RWPE1 (cell line): ENCODE measurements at places on chromosomes 12 and 14.

DNA sequence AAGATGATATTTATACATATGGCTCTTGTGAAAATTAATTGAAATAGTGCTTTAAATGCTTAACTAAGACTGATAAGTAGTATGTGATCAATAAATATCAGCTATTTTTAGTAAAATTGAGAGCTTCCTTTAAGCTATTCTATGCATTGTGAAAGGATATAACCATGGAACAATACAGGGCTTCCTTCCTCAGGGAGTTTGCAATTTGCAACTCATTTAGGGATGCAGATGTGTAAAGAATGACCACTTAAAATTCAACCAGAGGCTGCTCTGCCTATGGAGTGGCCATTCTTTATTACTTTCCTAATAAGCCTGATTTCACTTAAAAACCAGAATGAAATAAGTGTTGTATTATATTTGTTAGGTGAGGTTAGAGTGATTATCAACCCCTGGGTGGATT lies 103.2 kb upstream of the PRICKLE1 start:
- no peak for DNase-seq

DNA sequence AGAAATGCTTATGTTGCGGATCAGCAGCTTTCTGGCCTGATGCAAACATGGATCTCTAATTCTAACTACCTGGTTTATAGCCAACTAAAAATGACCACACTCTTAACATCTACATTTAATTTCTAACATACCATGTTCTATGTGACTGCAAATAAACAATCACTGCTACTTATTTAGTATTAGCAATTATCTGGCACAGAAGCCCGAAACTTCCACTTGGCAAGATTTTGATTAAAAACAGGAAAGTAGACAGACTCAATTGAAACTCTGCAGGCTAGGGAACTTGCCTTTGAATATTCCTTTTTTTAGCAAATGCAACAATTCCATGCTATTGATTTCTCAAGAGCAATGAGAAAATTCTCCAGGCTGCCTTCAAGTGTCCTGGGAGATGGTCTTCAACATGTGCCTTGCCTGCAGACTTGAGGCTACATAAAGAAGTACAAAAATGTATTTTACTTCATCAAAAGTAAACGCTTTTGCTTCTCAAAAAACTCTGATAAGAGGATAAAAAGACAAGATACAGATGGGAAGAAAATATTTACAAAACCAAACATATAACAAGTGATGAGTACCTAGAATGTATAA lies 9.1 kb upstream of the TMCC3 start:
- DNase-seq = no peak

DNA sequence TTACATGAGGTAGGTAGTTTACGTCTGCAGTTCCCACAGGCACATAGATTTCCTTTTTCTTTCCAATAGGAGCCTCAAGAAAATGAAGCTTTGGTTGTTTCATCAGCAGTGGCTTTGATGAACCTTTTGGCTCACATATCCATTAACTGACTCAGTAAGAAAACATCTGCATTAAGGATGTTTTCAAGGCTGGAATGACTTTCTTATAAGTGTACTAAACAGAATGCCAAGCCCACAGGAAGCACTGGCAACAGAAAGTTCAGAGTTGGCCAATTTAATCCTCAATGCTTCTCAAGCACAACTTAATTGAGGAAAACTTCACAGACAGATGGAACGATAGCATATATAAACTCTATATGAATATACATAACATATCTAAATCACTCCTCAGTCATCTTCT lies 63.5 kb downstream of the ST8SIA1 start:
- peak; percentile 38 for DNase-seq

GRCh38 chr14:105267820-105268548 lies 19.7 kb downstream of the BTBD6 start:
- no peak for DNase-seq

GRCh38 chr12:130076752-130077151 lies 85.5 kb upstream of the FZD10 start:
- no peak for DNase-seq

- DNase-seq = no peak
These were observed 184.2 kb upstream of the VASH1 start for GRCh38 chr14:76577090-76577489.

GRCh38 chr14:86574778-86575129 lies 1044.8 kb downstream of the FLRT2 start:
- no peak for DNase-seq

DNA sequence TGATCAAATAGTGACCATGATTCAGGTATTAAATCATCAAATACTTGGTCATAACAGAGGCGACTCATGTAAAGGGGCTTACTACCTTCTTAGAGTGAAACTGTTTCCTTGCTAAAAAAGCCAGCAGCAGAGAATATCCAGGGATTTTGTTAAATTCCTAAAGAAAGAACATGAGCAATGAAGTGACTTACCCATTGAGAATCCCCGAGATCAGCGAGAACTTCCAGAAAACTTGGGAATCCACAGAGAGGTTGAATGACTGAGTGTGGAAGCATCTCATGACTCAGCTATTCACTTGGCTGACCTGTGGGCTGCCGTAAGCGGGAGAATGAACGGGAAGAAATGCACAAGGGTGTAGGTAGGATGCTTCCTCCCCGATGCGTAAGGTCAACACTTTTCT lies 85.3 kb upstream of the KCNA1 start:
- DNase-seq = peak; percentile 25

- DNase-seq = no peak
These were observed 15.4 kb downstream of the PAPLN start for GRCh38 chr14:73252491-73253322.

GRCh38 chr14:69701857-69702256 lies 65.1 kb upstream of the SRSF5 start:
- no peak for DNase-seq

GRCh38 chr14:61643555-61643954 lies 51.8 kb upstream of the HIF1A start:
- no peak for DNase-seq

GRCh38 chr12:27052176-27052575 lies 29.8 kb downstream of the MED21 start:
- DNase-seq = no peak

DNA sequence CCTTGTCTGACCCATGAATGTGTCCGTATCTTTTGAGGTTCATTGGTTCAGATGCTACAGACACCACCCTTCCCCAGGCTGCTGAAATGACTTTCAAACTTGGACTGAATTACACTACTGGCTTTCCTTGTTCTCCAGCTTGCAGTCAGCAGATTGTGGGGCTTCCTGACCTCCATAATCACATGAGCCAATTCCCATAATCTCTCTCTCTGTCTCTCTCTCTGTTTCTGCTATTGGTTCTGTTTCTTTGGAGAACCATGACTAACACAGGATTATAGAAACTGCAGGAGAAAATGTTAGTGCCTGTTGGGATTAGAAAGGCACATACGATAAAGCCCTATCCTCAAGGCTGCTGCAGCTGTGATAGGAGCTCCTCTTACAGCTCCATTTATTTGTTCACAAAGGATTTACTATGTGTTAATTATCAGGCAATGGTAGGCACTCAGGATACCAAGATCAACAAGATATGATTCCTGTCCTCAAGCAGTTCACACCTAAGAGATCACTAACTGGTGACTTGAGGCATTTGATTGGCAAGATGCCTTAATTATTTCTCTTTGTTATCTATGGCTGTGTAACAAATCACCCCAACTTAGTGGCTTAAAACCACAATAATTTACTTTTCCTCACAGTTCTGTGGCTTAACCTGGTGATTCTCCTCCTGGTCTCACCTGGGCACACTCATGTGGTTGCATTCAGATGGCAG lies 10.2 kb upstream of the NYNRIN start:
- DNase-seq = no peak

DNA sequence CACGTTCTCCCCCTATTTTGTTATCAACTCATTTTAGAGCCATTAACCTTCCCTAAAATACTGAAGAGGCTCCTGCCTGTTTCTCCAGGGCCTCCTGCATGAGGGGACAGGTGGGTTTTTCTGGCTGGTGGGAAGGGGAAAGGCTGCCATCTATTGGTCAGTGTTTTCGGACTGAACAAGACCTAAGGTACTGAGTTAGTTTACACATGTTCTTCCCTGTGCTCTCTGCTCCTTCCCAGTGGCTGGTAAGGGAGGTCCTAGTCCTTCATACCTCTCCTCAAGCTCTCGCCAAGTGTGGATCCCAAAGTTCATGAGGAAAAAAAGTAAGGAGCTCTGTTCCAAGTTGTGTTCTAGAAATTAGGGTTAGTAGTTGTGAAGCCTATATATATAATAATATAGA lies 357.5 kb downstream of the FSCB start:
- peak; percentile 6 for DNase-seq

DNA sequence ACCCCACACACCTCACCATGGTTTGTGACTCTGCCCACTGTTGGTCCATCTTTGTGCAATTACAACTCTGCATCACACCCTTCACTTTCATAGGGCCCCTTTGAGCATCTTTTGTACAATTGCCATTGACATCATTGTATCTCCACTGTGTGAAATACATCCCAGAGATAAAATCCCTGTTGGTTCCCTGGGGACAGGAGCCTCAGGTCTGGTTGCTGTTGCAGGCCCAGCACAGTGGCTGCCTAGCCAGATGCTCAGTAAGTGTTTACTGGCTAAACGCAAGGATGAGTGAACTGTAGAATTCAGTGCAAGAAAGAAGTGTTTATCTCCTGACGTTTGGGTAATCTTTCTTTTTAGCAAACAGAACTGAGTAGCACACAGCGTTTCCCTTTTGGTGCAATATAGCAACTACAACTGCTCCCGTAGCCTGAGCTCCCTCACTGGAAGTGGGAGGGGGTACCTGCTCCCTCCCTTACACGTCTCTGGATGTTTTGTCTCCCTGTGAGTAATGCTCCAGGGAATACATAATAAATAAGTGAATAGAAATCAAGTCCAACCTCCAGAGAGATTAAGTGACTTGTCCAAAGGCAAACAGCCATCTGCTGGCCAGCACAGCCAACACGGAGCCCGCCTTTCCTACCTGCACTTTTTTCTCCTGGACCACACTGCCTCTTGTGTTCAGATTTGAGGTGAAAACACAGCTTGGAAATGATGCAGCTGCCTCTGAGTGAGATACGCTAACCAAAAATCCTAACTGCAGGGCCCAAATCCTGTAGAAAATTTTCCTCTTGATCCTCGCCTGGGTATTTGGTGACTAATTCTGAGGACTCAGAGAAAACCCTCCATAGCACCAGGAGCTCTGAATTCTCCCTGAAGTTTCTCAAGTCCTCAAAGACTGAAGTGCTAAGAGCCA lies 27.4 kb downstream of the GALNT16 start:
- no peak for DNase-seq

DNA sequence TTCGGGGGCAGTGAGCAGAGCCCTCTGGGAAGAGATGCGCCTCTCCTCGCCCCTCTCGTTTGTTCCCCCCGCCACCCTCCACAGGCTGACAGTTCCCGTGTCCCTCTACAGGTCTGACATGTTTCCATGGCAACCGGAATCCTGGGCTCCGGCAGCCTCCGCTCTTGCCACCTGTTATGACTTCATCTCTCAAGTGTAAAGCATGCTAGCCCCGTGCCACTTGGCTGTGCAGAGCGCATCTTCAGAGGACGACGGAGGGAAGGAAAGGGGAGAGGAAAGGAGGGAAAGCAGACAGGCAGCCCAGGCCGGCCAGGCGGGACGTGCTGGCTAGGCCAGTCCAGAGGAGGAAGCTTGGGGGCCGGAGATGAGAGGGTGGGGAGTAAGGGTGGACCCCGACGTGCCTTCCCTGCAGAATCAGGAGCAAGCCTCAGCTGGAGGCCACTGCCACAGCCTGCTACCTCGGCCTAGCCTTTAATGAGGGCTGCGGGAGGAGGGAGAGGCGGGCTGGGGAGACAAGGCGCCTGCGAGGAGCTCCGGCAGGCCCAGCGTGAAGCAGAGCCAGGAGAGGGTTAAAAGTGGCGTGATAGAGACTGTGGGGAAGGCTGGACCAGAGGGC lies 214.3 kb downstream of the DPF3 start:
- no peak for DNase-seq

- DNase-seq = no peak
These were observed 21.1 kb upstream of the ADAM20 start for GRCh38 chr14:70555890-70556289.

- DNase-seq = peak; percentile 43
These were observed 883.7 kb upstream of the TMEM132C start for GRCh38 chr12:127383281-127383680.

DNA sequence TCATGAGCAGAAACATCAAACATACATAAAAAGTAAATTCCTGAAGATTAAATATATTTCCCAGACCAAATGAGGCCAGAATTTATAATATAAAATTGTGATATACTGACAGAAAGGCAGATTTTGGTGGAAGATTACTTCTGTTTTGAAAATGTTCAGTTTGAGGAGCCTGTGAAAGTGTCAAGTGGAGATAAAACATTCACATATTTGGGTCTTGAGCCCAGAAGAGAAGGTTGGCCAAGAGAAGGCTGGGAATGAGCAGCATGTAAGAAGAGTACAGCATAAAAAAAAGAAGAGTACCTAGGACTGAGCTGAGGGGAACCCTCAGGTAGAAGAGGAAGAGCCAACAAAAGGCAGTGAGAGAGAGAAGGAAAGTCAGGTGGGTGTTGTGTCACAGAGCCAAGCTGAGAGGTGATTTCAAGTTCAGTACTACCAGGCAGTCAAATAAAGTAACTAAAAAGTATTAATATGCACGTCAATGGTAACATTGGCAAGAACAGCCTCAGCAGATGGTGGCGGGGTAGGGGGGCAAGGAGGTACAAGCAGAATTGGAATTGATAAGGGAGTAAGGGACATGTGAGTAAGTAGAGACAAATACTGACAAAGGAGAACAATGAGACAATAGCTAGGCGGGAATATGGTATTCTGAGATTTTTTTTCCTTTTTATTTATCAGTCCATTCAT lies 120.7 kb upstream of the TTC7B start:
- DNase-seq = no peak

GRCh38 chr12:75798136-75798926 lies 233.2 kb downstream of the PHLDA1 start:
- no peak for DNase-seq

GRCh38 chr12:4987076-4988046 lies 56.3 kb upstream of the KCNA5 start:
- DNase-seq = no peak

GRCh38 chr12:29503283-29503682 lies 5.8 kb upstream of the OVCH1 start:
- no peak for DNase-seq

GRCh38 chr14:26204728-26205479 lies 392.9 kb downstream of the NOVA1 start:
- DNase-seq = no peak

DNA sequence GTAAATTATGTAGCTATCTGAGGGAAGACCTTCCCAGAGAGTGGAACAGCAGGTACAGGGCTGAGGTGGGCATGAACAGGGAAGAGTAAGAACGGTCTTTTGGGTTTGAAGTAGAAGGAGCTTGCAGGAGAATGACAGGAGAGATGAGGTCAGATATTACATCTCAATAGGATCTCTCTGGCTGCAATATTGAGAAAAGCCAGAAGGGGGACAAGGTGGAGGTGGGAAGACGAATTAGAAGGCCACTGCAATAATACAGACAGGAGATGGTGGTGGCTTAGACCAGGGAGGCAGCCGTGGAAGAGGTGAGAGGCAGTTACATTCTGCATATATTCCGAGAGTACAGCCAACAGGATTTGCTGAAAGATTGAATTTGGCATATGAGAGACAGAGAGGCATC lies 310.2 kb downstream of the APAF1 start:
- peak; percentile 13 for DNase-seq

GRCh38 chr12:23211384-23212320 lies 586.7 kb downstream of the ETNK1 start:
- DNase-seq = no peak
